Naive thymus-derived CD4-positive, alpha-beta T cell (primary cell): ENCODE measurements at places on chromosomes 12 and 14.

DNA sequence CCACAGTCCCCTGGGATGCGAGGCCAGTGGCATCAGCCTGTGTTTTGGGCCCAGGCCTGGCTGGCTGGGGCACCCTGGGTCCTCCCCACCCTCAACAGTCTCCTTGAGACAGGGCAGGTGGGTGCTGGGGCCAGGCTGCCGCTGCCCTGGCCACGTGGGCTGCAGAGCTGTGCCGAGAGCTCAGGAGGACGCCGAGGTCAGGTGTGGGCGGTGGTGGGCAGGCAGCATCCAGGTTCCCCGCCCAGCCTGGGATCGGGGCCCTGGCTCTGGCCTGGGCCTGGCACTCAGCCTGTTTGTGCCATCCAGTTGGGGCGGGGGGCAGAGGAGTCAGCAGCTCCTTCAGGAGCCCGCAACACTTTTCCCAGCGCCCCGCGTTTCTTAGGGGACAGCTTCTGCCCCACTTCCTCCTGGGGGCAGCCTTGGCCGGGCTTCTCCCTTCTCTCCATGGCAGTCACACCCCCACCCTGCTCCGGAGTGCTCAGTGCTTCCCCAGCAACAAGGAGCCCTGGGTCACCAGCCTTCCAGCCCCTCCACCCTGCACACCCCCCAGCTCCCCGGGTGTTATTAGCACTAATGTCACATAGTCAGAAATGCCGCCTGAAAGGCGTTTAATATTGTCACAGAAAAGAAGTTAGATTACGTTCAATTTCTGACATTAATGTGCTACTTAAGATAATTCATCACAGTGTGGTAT is 30.8 kb downstream of the KIF26A start:
- no peak for DNase-seq

DNA sequence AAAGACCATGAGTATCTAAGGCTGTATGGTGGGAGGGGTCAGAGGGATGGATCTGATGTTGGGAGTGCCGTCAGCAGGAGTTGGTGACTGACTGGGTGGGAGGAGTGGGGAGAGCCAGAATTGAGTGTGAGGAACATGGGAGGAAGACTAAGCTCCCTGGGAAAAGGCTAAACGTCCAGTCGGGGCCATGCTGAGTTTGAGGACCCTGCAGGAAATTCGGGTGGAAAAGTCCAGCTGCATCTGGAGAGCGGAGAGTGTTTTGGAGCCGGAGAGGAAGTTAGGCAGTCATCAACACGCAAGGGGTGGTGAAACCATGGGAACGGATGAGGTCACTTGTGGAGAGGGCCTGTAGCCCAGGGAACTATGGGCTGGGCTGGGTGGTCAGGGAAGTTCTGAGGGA is 60.9 kb downstream of the ELK3 start:
- no peak for DNase-seq

GRCh38 chr14:63212209-63212608 is 8.0 kb downstream of the RHOJ start:
- no peak for DNase-seq

GRCh38 chr12:98422812-98423211 is 92.6 kb upstream of the TMPO start:
- no peak for DNase-seq

GRCh38 chr12:119692410-119692809 is 24.5 kb downstream of the PRKAB1 start:
- DNase-seq: no peak

DNA sequence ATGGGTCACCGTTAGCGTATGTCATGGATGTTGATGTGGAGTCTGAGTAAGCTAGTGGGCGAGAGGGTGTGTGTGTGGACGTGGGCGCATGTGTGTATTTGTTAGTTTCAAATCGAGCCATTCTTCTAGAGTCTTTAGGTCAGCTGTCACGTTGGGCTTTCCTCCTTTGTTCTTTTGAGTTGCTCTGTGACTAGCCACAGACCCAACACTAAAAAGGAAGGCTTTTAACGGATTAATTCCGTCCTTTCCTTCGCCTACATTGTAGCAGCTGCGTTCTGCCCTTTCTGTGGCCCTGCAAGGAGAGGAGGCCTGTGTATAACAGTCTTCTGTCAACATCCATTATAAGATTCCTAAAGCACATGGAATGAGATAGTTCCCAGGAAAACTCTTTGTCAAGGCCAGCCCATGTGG is 117.2 kb upstream of the DNM1L start:
- DNase-seq: no peak

DNA sequence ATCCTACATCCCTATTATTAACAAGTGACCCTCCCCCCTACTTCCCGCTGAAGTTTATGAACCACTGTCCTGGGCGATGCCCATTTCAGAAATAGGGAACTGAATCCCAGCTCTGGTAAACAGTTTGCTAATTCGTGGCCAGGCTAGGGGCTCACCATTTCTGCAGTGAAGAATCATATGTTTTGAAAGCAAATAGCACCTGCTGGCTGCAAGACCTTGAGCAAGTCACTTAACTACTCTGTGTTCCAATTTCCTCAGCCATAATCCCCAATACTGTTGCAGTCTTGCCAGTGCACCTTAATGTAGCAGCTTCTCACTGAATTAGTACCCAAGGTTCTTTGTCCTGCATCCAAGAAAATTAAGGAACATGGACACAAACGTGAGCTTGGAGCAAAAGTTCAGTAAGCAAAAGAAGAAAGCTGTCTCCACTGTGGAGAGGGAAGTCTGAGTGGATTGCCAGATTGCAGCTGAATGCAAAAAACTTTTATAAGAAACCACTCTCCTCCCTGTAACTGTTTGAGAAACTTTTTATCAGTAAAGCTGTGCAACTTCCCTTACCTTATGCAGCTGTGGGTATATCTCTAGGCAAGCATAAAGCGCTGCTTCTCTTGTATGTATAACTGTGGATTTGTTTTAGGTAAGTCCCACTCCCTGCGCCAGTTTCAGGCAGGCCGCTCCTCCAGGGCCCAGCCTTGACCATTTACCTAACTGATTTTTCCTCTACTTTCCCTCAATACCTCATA is 824 bp downstream of the OAS1 start:
- no peak for DNase-seq

DNA sequence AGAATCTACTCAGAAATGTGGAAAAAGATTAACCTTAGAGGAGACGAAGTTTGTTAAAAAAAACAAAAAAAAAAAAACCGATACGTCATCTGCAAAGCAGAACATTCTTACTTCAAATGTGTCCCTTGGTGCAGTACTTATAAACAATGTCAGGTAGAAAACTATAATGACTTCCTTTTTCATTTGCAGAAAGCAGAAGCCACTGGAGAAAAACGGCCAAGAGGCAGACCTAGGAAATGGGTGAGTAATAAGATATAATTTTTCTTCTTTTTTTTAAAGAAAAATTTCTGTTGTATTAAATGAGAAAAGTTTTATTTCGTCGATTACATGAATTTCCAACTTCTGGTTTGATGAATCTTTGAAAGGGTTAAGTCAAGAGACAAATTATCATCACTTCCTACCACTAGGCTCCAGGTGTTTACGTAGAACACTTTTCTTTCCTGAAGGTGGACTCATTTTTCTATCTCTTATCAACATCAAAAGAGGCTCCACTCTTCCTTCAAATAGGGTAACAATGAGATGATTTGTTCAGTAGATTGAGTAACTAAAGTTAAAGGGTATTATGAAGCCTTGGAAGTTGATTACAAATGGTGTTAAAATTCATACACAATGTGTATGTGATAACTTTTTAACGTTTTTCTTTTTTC is 14.2 kb downstream of the HMGA2 start:
- DNase-seq: no peak

DNA sequence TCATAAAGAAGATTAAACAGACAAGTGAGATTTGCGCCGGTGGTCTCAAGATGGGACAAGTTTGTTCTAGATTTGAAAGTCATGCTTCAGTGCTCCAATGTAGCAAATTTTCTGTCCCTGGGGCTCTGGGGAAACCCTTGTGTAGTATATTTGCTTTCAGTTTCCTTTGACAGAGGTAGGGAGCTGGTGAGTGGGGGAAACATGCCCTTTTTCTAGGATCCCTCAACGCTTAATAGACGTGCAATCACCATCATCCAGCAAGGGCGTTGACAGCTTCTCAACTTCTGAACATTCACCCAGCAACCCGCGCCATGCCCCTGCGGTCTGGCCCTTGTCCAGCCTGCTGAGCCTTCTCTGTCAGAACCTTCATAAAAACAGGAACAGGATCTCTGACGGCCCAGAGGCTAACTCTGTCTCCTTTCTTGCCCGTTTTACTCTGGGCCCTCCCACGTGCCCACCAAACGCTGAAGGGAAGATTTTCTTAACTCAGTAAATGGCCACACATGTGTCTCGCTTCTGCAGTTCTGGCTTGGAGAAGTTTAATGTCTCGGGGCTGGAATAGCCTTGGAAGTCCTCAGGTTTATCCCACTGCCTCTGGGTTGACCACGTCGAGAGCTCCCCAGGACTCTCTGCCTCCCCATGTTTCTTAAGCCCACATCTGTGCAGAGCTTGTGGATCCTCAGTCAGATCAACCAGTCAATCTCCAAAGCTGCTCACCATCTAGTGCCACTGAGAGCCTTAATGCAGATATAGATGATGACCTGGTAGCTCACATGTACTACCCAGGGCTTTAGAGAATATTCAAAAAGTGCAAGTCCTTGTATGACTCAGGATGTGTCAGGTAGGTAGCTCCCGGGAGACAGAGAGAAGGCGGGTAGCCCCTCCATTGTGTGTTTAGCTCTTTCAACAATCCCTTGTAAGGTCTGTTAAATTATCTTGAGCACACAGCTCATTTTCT is 58.1 kb upstream of the CCND2 start:
- DNase-seq: peak; percentile 26
